ENCODE measurements at places on chromosomes 6 and 20.

- DNase-seq = no peak
Measured at GRCh38 chr6:16654701-16655100, 106.6 kb downstream of the ATXN1 start.

GRCh38 chr20:57996936-57997890 is 231.2 kb downstream of the ANKRD60 start:
- no peak for DNase-seq

DNA sequence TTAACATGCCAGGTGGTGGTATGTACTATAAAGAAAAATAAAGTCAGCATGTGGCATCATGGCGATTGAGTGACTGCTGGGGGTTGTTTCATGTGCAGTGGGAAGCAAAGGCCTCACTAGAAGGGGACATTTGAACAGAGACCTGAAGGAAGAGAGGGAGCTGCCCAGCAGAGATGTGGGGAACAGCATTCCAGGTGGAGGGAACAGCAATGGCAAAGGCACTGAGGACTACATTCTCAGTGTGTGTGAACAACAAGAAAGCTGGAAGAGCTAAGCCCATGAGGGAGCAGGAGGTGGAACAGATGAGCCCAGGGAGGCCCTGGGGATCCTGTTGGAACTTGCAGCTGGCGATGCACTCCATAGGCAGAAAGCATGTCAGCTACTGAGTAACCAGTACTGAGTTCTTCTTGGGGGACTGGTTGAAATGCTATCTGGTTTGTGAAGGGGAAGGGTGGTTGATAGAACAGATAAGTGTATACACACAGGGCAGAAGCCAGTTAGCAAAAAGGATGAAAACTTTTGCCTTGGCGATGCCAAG is 29.2 kb downstream of the NOX3 start:
- no peak for DNase-seq

GRCh38 chr6:66226109-66226508 is 519.1 kb upstream of the EYS start:
- DNase-seq = no peak

DNA sequence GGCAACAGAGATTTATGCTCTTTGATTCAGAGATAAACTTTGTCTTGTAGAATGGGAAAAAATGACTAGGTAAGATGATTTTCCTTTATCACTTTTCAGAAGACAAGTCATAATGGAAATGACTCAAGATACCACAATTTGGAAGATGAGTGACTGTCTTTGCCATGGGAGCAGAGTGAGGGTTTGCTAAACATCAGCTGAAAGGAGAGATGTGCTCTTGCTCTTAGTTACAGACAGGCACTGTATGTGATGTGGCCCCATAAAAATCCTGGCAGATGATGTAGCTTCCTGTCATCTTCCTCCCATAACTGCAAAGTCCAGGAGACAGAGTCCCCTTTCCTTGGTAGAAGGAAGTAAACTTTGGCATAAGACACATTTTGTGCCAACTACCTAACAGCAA is 47.6 kb downstream of the BACH2 start:
- no peak for DNase-seq

- no peak for DNase-seq
Measured at GRCh38 chr6:88880021-88880420, 83.4 kb downstream of the RNGTT start.

- no peak for DNase-seq
Measured at GRCh38 chr20:22471156-22471836, 113.1 kb downstream of the FOXA2 start.

GRCh38 chr6:5786969-5787720 is 219.6 kb downstream of the NRN1 start:
- DNase-seq = no peak

GRCh38 chr6:85496856-85497255 is 47.0 kb downstream of the NT5E start:
- DNase-seq = no peak

GRCh38 chr6:101286146-101286545 is 107.4 kb upstream of the GRIK2 start:
- DNase-seq = no peak

- no peak for DNase-seq
Measured at GRCh38 chr6:23181356-23182110, 612.2 kb downstream of the HDGFL1 start.

DNA sequence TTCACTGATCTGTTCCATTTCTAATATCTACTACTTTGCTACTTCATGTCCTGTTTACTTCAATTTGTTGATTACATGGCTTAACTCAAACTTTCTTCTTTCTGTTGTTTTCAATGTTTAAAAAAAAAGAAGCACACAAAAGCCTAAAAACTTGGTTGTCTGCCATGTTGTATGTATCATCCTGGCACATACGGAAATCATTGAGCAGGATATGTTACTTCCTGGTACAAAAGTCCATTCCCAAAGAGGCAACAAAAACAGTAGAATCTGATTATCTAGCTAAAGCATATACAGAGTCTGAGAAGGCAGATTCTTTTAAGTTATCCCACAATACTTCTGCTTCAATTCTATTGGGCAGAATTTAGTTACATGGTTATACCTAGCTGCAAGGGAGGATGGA is 14.5 kb upstream of the COL12A1 start:
- DNase-seq = no peak

DNA sequence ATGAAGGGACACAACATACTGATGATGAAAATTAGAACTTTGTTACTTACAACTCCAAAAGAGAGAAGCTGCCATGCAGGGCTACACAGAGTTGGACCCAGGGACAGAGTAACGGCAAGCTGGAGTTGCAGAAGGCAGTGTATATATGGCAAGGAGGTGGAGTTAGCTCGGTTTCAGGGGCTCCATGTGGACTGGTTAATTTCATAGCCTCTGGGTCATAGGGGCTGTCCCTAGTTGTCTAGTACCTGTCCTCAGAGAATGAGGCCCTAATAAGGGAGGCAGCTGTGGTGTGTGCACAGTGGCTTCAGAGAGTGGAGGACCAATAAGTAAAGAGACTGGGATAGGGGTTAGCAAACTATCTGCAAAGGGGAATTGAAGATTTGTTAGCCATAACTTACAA is 7.9 kb upstream of the ZSCAN12 start:
- DNase-seq = no peak

- DNase-seq = no peak
Measured at GRCh38 chr6:110509617-110510241, 33.3 kb upstream of the SLC22A16 start.

DNA sequence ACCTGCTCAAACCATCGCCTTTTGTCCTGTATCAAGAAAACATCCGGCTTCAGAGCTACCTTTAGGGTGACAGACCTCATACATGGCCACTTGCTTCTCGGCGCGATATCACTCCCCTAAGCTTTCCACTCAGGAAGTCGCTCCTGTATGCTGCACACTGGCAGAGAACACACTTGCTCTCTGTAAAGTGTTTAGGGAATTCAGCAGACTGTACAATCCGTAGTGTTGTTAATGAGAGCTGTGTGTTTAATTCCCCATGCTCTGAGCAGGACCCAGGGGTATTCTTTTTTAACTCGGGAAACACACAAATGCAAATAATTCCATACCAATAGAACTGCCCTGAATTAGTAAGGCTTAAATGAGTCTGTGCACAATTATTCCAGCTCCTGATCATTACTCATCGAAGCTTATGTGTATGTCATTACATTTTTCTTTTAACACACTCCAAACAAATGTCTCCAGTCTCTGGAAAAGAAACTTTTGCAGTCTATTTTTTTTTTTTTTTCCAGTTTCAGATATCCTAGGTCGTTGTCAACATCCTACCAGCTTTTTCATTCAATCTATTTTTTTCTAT is 338.7 kb upstream of the ARID1B start:
- DNase-seq = no peak

DNA sequence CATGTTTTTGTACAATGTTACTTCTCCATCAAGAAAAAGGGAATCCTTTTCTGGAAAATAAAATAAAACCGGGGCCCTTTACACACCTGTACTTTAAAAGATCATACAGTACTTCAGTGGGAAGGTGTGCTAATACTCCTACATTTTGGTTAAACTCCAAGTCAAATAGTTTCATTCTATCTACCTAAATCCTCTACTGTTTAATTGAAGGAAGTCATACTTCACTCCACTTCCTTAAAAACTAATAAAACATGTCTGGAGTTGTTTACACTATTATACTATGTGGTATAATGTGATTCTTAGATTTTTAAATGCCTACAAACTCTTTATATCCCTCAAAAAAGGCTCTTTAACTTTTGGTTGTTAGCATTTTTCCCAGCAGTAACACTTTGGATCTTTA is 18.6 kb upstream of the HBS1L start:
- DNase-seq = no peak

GRCh38 chr20:6157345-6157744 is 34.5 kb upstream of the FERMT1 start:
- no peak for DNase-seq

DNA sequence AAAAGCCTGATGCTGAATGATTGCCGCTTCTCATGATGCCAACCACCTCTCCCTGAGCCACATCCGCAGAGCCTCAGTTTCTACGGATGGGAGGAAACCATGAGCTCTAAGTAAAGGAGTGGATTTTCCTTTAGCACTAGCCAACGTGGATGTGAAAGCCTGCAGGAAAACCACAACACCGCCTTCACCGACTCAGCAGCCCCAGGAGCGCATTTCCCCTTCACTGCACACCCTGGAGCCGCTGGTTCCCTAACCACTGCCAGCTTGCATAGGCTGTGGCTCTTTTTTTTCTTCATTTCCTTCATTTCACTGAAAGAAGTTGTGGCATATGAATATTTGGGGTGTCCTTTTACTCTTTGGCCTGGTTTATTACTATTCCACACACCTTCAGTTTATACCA is 50.5 kb upstream of the SSTR4 start:
- DNase-seq = no peak

DNA sequence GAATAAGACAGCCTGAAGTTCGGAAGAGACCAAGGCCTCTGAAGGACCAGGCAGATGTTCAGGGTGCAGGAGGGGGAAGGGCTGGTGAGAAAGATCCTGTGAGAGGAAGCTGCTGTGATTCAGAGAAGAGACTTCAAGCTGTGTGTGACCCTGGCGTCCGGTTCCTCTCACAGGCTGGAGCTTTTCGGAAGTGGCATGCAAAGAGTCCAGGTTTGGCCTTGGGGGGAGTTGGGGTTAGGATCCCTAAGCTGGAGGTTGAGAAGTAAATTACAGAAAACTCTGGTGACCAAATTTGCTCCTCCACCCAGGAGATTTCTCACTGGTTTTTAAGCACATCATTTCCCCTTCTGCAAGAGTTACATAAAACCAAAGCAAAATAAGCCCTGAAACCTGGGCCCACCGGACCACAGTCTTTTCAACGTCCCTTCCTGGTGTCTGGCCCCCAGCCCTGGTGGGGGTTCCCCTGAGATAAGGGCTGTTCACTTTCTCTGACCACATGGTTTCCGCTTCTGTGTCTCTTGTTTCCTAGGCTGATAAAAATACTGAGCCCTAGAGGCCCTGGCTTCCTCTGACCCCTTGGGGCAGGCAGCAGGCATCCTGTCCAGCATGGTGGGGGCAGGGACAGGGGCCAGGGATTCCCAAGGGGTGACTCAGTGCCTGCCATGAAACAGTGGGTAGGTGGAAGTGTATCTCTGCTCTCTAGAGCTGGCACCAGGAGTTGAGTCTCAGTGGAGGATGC is 12.0 kb upstream of the LTA start:
- DNase-seq = no peak

DNA sequence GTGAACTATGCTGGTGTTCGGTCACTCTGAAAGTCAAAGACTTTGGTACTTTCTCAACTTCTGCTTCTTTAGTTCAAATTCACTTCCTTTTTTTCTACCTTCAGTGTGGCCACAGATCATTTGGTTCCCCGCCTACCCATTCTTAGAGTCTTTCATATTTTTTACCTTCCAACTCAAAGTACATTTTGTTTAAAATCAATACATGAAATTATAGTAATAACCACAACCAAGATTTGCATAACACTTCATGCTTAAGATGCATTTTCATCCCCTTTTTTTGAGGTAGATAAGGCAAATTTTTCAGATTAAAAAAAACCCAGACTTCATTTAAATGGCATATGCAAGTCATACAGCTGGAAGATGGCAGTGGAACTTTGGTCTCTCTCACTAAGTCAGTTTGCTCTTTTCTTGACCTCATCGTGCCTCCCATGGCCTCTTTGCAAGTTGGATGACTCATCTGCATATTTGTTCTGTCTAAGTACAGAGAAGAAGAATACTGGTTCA is 11.9 kb upstream of the CNR1 start:
- DNase-seq = no peak

DNA sequence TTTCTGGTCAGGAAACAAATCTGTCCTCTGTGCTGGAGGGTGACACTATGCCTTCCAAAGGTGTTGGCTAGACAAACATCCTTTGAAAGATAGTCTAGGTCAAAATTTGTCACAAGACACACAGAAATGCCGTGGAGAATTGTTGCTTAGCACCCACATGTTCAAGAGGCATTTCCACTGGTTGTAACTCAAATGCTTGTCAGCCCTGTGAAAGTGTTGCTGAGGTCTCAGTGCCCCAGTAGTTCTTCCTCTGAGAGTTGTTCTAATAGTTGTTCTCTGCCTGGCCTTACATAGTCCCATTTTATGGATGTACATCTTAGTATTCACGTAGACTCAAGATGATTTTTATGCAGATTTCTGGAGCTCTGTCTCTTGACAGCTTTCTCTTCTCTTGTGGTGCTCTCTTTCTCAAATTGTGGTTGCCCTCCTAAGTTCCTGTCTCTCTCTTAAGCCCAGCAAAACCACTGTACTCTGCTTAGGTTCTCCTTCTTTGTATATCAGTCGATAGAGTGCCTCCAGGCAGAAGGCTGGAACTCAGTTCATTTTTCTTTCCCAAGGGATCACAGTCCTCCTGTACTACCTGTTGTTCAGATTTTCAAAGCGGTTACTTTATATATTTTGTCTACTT is 39.5 kb upstream of the REV3L start:
- DNase-seq = no peak

DNA sequence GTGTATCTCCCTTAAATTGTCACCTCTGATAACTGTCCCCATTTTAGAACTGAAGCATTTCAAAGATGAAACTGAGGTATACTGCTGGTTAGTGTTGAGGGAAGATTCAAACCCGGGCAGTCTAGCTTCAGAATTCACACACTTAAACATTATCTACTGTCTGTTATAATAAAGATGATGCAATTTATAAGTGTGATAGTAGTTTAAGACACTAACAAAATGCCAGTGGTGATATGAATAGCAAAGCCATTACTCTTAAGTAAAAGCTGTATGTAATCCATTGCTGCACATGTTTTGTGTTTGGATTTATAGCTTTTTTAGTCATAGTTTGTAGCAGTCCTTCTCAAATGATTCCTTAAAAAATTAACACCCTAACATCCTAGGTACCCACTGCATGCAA is 19.8 kb downstream of the USP45 start:
- DNase-seq = no peak

- DNase-seq = no peak
Measured at GRCh38 chr6:736657-737446, 43.9 kb upstream of the EXOC2 start.

- no peak for DNase-seq
Measured at GRCh38 chr6:39808964-39809363, 16.8 kb downstream of the DAAM2 start.

- DNase-seq = no peak
Measured at GRCh38 chr6:45419571-45420082, 41.9 kb upstream of the SUPT3H start.

DNA sequence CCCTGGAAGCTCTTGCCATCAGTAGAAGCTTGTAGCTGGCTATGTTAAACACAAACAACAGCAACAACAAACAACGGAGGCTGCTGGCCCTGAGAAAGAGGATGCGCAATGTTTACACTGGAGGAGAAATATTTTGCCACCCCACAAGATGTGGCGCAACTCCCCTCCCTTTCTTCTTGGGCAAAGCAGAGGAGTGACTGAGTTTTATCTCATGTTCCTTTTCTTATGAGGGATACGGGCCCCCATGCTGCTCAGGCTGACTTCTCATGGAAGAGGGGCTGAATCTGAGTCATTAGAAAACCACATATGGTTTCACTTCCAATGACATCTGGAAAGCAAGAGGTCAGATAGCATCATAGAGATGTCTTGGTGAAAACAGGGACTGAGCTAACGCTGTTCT is 75.9 kb upstream of the HDDC2 start:
- no peak for DNase-seq
